ENCODE measurements at places on chromosomes 1 and 21.

GRCh38 chr21:26818906-26819305, 26.3 kb downstream of the ADAMTS1 start:
- no peak for DNase-seq

DNA sequence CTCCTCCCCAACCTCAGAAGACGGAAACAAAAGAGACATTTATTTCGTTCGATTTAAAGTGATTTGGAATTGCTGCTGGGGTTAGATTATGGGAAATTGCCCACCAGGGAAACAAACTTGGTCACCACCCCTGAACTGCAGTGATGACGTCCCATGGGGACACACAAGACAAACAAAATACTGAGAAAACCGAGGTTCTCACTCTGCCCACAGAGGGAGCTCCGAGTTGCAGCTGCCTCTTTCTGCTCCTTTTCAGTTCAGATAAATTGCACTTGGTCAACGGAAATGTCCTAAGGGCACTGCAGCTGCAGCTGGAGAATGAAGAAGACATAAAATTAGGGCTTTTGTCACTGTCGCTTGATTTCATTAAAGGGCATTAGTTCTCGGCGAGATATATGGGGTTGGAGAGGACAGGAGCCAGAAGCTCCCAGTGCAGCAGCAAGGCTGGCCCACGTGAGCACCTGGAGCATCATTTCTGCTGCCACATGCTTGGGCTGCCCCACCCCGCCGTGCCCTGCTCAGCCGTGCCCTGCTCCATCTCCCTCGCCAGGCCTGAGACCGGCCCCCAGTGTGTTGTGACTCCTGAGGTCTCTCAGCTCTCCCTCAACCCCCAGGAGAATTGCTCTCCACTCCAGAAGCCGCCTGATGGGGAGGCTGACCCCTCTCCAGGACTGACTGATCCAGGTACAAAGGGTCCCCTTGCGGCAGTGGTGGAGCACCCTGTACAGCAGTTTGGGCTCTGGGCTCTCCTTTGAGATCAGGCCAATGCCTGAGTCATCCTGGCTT, 231.7 kb upstream of the AJAP1 start:
- DNase-seq = no peak

DNA sequence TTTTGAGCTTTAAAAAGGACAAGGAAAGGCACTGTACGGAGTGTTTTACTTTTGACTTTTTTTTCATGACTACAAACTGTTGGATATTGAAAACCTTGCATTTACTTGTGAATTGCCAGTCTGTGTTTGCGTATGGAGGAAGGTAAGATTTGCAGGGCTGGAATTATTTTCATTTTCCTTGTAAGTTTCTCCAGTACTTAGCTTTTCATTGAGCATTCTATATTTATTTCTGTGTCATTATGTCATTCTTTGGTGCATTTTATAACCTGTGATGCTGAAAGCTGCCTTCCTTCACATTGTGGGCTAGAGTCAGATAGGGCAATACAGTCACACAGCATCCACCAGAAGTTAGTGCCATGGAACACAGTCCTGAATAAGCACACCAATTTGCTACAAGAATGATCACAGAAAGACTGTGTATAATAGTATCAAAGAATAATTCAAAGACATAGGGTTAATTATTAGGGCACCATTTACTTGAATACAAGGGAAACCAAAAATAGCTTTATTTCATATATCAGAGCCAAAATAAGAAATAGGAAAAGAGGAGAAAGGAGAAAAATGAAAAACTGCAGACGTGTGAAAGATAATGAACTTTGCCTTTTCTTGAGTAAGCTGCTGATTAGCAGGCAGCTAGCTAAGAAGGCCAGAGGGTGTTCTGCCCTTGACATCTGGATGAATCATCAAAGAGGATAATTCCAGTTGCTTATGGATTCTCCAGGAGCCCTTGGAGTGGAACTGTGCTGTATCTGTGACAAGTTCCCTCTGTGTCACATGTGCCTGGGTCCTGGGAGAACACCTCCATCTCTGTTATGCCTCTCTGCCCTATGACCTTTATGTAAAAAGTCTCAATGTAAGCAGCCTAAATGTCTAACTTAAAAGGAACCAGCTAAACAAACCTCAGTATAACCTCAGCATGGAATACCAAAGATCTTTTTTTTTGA, 8.0 kb upstream of the FAM20B start:
- DNase-seq = no peak

DNA sequence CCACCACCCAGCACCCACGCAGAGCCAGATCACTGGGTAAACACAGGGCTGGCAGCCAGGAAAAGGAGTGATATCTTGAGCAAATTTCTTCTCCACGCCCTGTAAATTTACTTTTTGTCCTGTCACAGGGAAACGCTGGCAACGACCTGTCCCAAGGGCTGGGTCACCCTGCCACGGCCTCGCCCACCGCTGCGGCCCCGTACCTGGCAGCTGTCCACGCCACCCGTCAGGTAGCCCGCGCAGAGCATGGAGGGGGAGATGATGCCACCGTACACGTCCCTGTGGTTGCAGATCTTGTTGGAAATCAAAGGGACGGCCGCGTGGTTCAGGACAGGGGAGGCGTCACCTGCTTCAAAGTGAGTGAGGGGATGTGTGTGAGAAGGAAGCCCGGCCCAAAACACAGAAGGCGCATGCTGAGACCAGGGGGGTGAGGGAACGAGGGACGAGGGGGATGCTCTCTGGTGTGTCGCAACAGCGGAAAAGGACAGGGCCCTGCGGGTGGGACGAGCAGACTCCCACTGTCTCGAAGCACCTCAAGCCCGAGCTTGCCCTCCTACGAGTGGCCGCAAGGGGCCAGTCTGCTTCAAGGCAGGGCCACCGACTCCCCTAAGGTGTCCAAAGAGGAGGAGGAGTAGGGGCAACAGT, 10.1 kb upstream of the TFF1 start:
- no peak for DNase-seq

DNA sequence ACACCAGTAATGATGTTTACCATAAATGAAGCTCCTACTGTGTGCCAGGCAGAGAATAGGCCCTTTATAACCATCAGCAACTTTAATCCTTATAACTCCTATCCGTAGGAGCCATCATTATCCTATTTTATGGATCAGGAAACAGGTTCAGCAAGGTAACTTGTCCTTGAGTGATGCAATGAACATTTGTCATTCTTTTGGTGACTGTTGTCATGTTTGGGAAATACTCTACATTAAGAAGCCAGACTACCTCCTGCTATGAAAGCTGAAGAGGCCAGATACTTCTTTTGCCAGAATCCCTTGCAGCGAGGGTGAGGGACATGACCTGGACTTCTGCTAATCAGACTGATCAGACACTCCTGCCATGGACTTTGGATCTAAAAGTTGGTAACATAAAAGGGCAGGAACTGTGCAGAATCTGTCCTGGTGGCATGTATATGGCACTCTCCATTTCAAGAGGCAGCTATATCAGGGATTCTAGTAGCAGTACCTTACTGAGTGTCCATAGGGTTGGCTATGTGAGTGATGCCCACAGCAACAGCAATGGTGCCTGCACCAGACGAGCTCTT, 33.1 kb upstream of the SRRM1 start:
- DNase-seq = no peak

DNA sequence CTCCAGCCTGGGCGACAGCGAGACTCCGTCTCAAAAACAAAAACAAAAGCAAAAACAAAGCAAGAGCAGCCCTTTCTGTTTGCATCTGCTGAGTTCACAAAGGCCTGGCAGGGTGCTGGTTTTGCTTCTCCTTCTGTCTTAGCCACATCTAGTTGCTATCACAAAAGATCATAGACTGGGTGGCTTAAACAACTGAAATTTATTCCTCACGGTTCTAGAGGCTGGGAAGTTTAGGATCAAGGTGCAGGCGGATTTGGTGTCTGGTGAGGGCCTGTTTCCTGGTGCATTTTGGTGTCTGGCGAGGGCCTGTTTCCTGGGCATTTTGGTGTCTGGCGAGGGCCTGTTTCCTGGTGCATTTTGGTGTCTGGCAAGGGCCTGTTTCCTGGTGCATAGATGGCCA, 471.3 kb downstream of the CAMTA1 start:
- DNase-seq = no peak

DNA sequence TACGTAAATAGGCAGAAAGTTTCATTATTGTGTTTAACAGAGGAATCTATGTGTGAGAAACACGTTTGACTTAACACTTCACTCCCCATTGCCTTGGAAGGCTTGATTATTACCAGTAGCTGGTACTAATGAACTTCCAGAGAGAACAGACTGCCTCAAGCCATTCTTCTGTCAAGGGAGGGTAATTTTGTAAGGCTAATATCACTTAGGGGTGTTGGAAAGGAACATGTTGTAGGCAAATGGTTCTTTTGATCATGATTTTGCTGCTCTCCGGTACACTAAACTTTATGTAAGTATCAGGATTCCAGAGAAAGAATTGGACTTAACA, 1.8 kb downstream of the LAMC1 start:
- no peak for DNase-seq

- no peak for DNase-seq
These were observed 9.5 kb upstream of the B3GALNT2 start for GRCh38 chr1:235513495-235514366.

- DNase-seq = no peak
These were observed 323.1 kb upstream of the NFIA start for GRCh38 chr1:60759291-60759690.

- DNase-seq = peak; percentile 71
These were observed 30.0 kb downstream of the ARHGEF10L start for GRCh38 chr1:17569200-17570139.

DNA sequence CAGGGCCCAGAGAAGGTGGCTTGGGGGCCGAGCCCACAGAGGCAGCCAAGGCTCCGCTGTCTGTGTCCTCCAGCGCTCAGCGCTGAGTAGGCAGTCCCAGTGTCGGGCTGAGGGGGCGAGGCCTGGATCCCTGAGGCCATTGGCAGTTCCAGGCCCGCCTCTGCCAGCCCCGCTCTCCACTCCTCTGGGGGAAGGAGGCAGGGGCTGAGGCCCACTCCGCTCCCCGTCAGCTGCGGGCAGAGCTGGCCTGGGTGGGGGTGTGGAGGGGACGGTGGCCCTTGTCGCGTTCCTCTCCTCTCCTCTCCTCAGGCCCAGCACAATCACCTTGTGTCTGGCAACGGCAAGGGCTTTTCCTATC, 132.8 kb downstream of the CASZ1 start:
- DNase-seq = no peak

- no peak for DNase-seq
These were observed 114.4 kb downstream of the CAMTA1 start for GRCh38 chr1:6899621-6900020.

DNA sequence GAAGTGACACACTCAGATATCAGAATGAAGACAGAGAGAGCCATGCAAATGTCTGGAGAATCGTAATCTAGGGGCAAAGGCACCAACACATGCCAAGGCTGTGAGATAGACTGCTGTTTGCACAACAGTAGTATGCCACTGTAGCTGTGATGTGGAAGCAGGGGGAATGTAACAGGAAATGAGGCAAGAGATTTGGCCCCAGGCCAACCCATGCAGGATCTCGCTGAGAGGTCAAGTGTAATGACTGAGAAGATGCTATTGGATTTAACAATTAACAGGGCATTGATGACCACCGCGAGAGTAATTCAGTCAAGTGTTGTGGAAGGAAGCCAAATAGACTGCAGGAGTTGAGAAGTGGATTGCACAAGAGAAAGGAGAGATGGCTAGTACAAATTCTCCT, 107.3 kb upstream of the ST6GALNAC5 start:
- no peak for DNase-seq

GRCh38 chr1:228691926-228692325, 43.4 kb upstream of the RHOU start:
- DNase-seq = no peak

DNA sequence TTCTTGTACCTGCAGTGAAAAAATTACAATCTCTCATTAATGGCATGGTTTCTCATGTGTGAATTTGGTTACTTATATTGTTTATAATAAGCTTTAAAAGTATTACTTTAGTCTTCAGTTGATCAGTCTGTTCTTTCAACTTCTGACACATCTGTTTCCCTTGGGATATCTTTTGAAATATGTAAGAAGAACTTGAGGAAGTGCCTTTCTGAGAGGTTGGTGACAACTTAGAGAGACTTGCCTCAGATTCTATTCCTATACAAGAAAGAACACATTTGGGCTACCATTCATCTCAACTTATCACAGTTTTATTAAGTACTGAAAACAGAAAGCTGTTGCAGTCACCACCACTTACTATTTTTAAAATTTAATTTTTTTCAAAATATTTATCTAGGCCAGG, 8.1 kb downstream of the AKNAD1 start:
- no peak for DNase-seq

- no peak for DNase-seq
These were observed 19.9 kb downstream of the NIBAN1 start for GRCh38 chr1:184954232-184954995.

DNA sequence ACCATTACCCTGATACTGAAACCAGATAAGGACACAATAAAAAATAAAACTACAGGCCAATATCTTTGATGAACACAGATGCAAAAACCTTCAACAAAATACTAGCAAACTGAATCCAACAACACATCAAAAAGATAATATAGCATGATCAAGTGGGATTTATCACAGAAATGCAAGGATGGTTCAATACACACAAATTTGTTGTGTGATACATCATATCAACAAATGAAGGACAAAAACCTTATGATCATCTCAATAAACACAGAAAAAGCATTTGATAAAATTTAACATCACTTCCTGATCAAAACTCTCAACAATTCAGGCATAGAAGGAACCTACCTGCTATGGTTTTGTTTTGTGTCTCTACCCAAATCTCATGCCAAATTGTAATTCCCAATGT, 74.3 kb upstream of the VANGL1 start:
- no peak for DNase-seq

- no peak for DNase-seq
These were observed 17.4 kb downstream of the PDXK start for GRCh38 chr21:43736224-43736883.

DNA sequence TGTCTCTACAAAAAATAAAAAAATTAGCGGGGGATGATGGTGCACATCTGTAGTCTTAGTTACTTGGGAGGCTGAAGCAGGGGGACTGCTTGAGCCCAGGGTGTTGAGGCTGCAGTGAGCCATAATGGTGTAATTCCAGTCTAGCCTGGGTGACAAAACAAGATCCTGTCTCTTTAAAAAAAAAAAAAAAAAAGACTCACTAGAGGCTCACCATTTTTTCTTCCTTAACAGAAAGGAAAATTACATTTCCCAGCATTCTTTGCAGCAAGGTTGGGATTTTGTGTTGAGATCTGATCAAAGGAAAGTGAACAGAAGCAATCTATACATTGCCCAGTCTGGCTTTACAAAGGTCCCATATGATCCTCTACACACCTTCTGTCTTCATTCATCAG, 21.5 kb downstream of the GFI1 start:
- no peak for DNase-seq

- DNase-seq = no peak
These were observed 33.5 kb downstream of the ZNF684 start for GRCh38 chr1:40564913-40565312.

DNA sequence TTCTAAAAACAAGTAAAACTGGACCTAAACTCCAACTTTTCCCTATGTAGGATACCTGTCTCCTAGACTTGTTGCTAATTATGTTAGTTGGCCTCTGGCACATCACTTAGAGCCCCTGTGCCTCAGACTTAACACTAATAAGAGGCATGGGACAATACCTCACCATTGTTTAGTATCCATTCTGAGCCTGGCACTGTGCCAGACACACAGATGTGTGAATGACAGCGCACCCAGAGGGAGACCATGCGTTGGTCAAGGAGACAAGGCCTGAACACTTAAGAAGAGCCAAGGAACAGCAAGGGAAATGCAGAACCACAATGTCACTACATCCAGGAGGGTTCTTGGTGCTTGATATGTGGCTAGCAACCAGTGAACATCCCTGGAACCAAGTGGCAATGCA, 189.1 kb downstream of the FGGY start:
- no peak for DNase-seq

GRCh38 chr1:27383039-27383605, at the start of gene CD164L2:
CD164L2 (minus strand) TSS chr1:27383333; CDS start chr1:27383239, 94 bp downstream.
- no peak for DNase-seq

- no peak for DNase-seq
These were observed 85.7 kb upstream of the KRTAP19-8 start for GRCh38 chr21:31124010-31124409.

- no peak for DNase-seq
These were observed 11.4 kb upstream of the MTARC1 start for GRCh38 chr1:220775240-220775853.
